Activated T-helper 1 cell treated with anti-CD3 and anti-CD28 coated beads, Interleukin-2, amount 50 U/mL, for 16 hours (primary cell): ENCODE measurements at places on chromosomes 13 and 19.

- no peak for DNase-seq
Observed at GRCh38 chr19:57233207-57233606, 2.4 kb downstream of the AURKC start.

DNA sequence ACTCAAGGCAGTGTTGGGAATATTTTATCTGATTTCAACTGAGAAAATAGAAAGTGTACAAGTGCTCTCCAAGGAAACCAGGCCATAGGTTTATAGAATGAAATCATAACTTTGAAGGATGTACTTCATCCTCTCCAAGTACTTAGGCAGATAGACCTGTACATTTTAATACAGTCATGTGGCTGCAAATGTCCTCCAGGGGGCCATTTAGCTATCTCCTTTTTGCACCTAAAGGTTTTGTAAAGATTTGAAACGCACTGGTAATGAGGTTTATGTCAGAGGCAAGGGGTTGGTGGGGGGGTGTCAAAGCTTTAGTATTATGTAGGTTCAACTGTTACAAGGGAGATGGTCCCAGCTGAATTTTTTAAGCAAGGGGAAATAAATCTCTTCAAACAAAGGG lies 364.4 kb downstream of the DCT start:
- DNase-seq, result no peak

DNA sequence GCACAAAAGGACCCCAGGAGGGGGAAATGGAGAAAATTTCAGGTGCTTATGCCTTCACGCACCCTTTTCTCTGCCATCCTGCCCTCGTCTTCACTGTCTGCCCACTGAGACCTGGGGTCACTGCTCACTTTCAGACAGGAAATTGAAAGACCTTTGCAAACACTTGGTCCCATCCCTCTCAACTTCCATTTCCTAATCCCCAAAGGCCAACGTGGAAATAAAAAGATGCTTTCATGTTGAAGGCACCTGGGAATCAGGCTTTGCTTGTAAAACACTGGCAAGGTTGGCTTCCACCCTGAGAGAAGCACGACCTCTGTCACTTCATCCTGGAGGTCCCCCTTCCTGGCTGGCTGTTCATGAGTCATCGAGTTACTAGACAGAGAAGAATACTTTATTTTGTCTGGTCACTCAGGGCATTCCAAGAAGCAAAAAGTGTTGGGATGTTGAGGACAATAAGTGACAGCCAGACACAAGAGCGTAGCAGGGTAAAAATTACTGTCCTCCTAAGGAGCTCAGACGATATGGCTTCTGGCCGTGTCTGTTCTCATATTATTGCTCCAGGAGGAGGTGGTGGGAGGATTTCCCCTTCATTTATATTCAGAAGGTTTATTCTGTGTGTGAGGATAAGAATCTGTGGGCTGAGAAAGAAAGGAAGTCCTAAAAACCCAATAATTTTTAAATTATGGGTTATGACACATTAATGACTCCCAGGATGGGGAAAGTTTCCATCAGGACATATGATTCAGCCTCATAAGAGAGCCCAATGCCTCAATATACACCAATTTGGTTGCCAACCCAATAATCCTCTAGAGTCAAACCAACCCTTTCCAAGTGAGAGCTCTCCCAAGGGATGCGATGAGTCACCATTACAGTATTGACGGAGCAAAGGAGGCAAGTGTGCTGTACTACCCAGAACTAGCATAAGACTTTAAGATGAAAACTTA lies 409.0 kb downstream of the COG6 start:
- no peak for DNase-seq

DNA sequence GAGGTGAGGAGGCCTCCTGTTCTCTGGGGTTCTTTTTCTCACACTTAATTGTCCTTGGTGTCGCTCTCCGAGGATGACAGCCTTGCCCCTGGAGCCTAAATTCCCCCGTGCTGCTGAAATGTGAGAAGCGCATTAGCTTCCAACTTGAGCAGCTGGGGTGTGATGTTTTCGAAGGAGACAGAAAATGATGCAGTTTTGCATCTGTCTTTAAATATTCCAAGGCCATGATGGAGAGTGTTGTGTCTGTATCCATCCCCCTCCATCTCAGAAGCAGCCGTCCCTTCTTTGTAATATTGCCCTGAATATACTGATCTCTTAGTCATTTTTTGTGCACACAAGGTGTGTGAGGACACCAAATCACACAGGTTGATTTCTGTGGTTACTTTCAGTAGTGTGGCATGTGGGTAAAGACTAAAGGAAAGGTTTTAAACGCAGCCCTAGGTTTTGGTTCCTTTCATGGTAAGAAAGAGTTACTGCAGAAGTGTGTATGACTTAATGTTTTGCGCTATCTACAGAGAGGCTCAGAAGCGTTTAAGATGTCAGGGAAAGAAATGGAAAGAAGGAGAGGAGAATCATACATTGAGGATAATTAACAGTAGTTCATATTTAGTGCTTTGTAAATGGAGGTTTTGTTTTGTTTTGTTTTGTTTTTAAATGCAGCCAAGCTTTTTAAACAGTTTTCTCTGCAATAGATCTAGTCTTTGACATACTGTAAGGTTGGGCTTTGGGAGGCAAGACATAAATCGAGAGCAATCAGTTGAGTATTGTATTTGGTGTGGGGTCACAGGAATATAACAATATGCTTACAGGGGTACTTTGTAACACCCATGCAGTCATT lies 1.6 kb downstream of the NBEA start:
- no peak for DNase-seq

- no peak for DNase-seq
Observed at GRCh38 chr13:66424422-66424821, 805.7 kb downstream of the PCDH9 start.

- DNase-seq, result no peak
Observed at GRCh38 chr13:84590663-84591062, 708.4 kb upstream of the SLITRK1 start.

DNA sequence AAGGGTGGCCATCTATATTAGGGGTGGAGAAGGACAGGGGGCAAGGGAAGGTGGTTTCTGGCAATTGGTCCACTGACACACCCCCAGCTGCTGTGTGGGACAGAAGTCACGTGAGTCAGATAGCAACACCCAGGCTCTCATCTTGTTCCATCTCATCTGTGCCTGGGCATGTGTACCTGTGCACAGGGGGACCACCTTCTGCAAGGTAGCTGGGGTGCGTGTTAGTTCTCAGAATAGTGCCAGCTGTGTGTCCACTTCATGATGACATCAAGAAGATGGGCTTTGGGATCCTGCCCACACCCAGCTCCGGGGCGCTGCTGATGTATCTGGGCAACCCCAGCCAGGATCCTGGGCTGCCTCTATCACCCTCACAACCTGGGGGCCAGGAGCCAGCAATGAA lies 38.6 kb downstream of the COL4A2 start:
- no peak for DNase-seq

GRCh38 chr19:34126966-34127365 lies 45.3 kb upstream of the LSM14A start:
- DNase-seq, result no peak

- no peak for DNase-seq
Observed at GRCh38 chr19:15782211-15782610, 5.2 kb upstream of the OR10H5 start.
